ENCODE measurements at places on chromosomes 16 and 17. TPM values are rescaled to one million over a fixed set of nuclear protein-coding genes. Genes with fewer than 3 reads are reported as not detected.

GRCh38 chr17:83096401-83097224 lies 17.2 kb downstream of the METRNL start:
- DNase-seq: no peak

DNA sequence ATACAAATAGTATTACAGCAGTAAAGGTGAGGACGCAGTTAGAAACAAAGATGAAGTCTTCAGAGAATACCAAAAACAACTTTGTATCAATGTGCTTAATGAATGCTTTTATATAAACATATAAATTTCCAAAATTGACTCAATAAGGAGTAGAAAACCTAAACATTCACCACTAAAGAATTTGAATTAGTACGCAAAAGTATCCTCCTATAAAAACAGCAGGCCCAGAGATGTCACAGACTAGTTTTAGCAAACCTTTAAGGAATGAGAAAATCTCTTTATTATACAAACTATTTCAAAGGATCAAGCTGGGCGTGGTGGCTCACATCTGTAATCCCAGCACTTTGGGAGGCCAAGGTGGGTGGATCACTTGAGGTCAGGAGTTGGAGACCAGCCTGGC lies 86.2 kb downstream of the OR1D5 start:
- no peak for DNase-seq

Gene CDRT15
- not detected for total RNA-seq

Gene RNF112
- total RNA-seq: 0.39 TPM

Gene CTU2
- 20.6 TPM for total RNA-seq
